ENCODE measurements at places on chromosomes 12 and 14. TPM values are rescaled to one million over a fixed set of nuclear protein-coding genes. Genes with fewer than 3 reads are reported as not detected.

GRCh38 chr12:26723379-26724308 lies 109.3 kb downstream of the ITPR2 start:
- no peak for DNase-seq

The MUCL1 gene
- polyA plus RNA-seq, result not detected

DNA sequence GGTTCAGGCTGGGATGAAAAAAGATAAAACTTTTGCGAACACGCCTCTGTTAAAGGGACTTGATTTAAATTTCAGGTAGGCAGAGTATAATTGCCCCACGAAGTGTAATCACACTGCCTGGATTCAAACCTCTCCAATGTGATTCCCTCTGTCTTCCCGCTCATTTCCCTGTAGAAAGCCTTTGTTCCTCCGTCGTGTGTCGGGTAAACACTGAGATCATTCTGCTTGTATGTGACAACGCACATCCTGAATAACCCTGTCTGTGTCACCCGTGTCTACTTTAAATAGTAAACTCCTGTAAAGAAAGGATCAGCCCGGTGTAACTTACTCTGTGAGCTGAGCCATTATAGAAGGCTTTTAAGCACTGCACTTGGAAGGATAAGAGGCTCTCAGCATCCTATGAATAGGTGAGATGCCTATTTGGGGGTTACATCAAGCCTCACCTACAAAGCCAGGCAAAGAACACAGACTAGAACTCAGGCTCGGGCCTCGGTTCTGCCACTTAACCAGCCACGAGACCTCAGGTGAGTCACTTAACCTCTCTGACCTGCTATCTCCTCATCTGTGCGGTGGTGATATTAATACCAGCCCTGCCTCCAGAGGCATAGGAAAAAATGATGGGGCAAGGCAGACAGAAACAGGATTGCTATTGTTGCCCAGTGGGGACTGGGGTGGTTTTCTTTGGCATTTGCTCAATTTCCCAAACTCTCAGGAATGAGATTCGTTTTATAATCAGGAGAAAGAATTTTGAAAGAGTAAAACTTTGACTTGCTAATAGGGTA lies 74.2 kb downstream of the RBM19 start:
- no peak for DNase-seq

The ADCY6 gene
- 0.03 TPM for polyA plus RNA-seq

DNA sequence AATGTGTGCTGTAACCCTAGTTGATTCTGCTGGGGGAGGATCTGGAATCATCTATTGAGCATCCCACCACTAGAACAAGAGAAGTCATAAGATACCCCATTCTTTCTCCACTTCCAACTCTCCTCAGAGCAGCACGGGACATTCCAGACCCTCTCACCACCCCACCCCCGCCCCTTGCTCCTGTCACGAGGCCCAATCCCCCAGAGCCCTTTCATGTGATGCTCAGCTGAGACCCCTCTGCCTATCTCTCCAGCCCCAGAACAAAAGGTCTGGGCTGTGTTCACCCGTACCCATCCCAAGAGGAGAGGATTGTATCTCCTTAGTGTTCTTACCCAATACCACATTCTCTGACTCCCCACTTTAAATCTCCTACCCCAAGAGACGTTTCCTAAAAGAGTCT lies 602 bp downstream of the PMEL start:
- DNase-seq, result no peak

The ABCB9 gene
- 2.1 TPM for polyA plus RNA-seq

DNA sequence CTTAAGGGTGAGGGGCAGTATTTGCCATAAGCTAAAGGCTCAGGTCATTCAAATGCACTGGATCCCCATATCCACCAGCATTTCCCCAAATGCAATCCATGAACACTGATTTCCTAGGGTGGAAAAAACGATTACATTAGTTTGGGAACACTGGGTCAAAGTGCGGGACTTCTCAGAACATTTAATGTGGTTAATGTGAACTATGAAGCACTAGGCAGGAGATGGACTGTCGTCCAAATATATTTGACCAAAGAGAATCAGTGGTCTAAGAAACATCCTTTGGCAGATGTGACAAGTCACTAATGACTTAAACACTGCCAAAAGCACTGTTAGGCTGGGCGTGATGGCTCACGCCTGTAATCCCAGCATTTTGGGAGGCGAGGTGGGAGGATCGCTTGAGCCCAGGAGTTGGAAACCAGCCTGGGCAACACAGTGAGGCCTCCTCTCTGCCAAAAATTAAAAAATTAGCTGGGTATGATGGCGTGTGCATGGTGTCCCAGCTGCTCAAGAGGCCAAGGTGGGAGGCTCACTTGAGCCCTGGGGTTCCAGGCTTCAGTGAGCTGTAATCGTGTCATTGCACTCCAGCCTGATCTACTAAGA lies 205.4 kb downstream of the CALM1 start:
- no peak for DNase-seq

- DNase-seq, result no peak
Measured at GRCh38 chr12:123928897-123929296, 43.7 kb downstream of the CCDC92 start.
